ENCODE measurements at places on chromosomes 1 and 21. TPM values are rescaled to one million over a fixed set of nuclear protein-coding genes. Genes with fewer than 3 reads are reported as not detected.

MCOLN3 gene
- total RNA-seq = 4.7 TPM

TMCO4 gene
- 27.5 TPM for total RNA-seq

GRCh38 chr1:215147024-215147423 lies 64.5 kb downstream of the KCNK2 start:
- DNase-seq = no peak

DNA sequence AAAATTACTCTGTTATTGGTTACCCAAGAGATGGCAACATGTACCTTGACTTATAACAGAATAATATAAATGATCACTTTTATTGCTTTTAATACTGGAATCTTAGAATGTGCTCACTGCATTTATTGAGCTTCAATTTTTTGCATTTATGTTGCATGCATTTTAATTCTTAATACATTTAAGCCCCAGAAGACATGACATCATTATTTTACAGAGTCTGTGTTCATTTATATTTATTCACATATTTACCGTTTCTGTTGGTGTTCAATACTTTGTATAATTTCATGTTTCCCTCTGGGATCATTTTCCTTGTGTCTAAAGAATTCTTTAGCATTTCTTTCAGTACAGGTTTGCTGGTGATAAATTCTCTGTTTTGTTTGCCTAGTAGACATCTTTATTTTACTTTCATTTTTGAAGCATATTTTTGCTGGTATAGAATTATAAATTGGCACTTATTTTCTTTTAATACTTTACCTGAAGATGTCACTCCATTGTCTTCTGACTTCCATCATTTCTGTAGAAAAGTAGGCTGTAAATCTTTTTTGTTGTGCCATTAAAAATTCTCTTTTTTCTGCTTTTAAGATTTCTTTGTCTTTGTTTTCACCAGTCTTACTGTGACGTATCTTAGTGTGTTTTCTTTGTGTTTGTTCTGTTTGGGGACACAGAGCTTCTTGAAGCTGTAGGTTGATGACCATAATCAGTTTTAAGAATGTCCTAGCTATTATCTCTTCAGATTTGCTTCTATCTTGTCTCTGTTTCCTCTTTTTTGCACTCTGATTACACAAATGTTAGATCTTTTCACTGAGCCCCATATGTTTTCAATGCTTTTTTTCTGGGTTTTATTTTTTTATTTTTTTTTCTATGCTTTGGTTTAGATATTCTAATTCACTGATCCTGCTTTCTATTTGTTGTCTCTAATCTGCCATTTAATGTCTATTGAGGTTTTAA lies 26.9 kb downstream of the DISP3 start:
- DNase-seq = no peak

- peak; percentile 90 for DNase-seq
Measured at GRCh38 chr21:35779690-35780570, 280.4 kb downstream of the SETD4 start.

DNA sequence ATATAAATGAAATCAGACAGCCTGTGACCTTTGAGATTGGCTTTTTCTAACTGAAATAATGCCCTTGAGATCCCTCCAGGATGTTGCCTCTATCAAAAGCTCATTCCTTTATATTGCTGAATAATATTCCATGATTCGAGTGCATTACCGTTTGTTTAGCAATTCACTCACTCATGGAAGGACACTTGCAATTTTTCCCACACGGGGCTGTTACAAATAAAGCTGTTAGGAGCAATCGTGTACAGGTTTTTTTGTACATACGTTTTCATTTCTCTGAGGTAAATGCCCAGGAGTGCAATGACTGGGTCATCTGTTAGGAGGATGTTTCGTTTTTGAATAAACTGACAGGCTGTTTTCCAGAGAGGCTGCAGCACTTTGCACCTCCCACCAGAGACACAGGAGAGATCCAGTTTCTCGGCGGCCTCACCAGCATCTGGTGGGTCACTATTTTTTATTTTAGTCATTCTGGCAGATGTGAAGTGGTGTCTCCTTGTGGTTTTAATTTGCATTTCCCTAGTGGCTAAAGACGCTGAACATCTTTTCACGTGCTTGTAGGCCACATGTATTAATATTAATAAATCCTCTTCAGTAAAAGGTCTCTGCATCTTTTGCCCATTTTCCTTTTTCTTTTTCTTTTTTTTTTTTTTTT lies 11.0 kb downstream of the PRDM15 start:
- no peak for DNase-seq

Data from osteoblast (primary cell).